ENCODE measurements at places on chromosomes 4 and X. TPM values are rescaled to one million over a fixed set of nuclear protein-coding genes. Genes with fewer than 3 reads are reported as not detected.

- no peak for DNase-seq
Measured at GRCh38 chrX:86981326-86981879, 536.2 kb upstream of the KLHL4 start.

GRCh38 chr4:173418639-173419038, 19.7 kb upstream of the SCRG1 start:
- DNase-seq: no peak

The ZNF141 gene
- polyA plus RNA-seq: 47.0 TPM

- no peak for DNase-seq
Measured at GRCh38 chr4:118718511-118719170, 33.4 kb downstream of the METTL14 start.

The NFXL1 gene
- polyA plus RNA-seq: 28.6 TPM

DNA sequence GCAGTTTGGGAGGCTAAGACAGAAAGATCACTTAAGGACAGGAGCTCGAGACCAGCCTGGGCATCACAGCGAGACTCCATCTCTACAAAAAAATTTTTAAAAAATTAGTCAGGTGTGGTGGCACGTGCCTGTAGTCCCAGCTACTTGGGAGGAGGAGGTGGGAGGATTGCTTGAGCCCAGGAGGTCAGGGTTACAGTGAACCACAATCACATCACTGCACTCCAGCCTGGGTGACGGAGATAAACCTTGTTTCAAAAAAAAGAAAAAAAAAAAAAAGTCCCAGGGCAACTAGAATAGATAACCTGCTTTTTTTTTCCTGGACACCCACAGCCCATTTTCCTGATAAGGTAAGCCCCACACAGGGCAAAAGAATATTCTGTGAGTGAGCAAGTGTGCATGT, 96.3 kb downstream of the C4orf51 start:
- no peak for DNase-seq

DNA sequence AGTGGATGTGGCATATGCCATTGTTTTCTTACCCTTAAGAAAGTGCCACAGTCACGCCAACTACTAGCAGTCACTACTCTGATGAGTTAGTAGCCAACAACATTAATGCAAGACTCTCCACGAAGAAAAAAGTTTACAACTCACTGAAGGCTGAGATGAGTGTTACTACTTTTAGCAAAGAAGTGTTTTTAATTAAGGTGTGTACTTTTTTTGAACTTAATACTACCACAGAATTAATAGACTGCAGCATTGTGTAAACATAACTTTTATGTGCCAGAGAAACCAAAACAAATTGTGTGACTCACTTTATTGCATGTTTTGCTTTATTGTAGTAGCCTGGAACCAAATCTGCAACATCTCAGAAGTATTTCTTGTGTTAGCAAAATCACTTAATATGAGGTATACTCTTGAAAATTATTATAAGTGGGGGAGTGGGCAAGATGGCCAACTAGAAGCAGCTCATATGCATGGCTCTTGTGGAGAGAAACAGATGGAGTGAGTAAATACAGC, 2.2 kb upstream of the UGT2B4 start:
- DNase-seq: no peak

DNA sequence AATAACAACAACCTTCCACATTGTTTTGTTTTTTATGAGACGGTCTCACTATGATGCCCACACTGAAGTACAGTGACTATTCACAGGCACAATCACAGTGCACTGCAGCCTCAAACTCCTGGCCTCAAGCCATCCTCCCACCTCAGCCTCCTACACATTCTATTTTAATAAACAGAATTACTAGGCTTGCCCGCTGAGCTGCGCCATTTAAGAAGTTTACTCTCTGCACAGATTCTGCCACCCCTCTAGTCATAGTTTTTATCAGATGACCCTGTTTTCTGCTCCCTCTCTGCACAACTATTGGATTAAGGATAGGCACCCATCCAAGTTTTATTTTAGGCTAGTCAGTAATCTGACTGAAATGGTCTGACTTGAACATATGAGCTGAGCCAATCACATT, 11.3 kb upstream of the COX18 start:
- DNase-seq: no peak

GRCh38 chr4:114658179-114658578, 59.6 kb downstream of the UGT8 start:
- DNase-seq: no peak

- DNase-seq: no peak
Measured at GRCh38 chr4:104942990-104943743, 203.5 kb upstream of the TET2 start.

The SMC1A gene
- polyA plus RNA-seq: 117 TPM

DNA sequence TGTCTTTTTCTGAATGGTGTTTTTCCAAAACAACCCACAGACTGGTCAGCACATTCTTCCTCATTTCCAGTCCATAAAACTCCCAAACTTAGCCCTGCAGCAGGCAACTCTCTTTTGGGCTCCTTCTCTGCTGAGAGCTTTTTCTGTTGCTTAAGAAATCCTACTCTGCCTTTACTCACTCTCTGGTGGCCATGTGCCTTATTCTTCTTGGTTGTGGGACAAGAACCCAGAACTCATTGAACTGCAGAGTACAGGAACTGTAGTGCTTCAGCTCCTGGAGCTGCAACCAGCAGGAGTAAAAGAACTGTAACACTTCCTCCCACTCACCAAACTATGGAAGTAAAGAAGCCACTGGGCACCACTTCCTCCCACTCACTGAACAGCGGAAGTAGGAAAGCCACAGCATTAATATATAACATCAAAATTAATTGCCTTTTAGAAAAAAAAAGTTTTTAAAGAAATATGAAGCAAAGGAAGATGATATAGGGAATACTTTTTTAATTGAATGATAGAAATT, 864.1 kb upstream of the PCDH10 start:
- no peak for DNase-seq

DNA sequence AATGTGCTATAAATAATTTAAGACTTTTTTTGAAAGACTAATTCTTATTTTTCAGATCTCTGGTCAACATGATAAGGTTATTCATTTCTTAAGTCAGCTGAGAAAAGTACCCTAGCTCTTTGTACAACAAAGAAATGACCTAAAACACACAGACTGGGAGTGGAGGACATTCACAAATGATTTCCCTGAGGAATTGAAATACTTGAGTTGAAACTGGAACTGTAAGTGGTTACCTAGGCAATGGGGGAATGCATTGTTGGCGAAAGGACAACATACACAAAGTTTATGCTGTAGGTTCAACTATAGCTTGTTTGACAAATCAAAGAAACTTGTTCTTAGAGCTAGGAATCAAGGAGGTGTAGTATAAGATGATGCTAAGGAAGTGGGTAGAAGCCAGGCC, 915.5 kb downstream of the FAT4 start:
- DNase-seq: no peak

DNA sequence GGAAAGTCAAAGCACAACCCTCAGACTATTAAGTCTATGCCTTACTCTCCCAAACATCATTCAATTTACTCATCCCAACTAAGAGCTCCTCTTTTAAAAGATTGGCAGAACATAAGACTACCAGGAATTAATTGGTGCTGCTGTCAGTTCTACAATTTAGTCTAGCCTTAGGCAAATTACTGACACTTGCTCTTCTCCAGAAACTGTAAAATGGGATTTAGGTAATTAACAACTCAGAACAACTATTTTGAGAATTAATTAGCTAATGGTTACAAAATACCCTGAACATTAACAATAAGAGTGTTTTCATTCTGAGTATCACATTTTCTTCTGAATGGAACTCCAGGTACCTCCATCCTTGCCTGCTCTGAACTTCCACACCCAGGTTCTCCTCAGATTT, 36.2 kb upstream of the RBM47 start:
- no peak for DNase-seq

DNA sequence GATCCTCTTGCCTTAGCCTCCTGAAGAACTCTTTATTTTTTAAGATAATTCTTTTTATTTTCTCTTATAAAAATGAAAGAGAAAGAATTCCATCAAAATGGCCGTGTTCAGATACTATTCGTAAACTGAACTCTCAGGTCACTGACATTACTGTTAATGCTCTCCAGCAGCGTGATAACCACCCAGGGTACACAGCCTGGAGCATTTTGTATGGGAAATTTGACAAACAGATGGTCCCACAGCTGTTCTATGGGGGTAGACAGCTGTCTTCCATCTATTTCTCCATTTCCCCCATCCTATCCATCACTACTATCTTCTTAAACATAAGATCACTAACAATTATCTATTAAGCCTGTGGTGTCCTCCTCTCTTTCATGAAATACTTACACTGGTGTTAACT, 47.8 kb downstream of the SYNPO2 start:
- DNase-seq: no peak

GRCh38 chrX:47217121-47217851, 1.2 kb upstream of the CDK16 start:
- DNase-seq: no peak

GRCh38 chrX:119809185-119809666, 17.8 kb upstream of the RPL39 start:
- no peak for DNase-seq

GRCh38 chrX:54223581-54223980, 40.5 kb upstream of the FAM120C start:
- no peak for DNase-seq

DNA sequence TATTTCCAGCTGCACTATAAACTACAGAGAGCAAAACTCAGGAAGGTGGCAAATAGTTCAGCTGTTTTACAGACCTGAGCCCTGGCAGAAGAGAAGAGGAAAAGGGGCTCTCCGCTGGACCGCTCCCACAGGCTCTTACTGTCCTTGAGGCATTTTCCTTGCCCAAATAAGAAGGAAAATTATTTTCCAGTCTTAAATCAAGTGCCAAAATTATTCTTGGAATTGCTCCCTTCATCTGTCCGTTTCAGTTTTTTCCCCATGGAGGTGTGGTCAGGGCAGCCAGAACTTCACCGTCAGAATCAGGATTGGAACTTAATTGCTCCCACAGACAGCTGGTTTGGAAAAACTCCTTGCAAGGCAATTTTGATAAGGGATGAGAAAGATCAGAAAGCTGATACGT, 35.2 kb upstream of the SPINK2 start:
- DNase-seq: no peak

The SLC38A5 gene
- 3.6 TPM for polyA plus RNA-seq

DNA sequence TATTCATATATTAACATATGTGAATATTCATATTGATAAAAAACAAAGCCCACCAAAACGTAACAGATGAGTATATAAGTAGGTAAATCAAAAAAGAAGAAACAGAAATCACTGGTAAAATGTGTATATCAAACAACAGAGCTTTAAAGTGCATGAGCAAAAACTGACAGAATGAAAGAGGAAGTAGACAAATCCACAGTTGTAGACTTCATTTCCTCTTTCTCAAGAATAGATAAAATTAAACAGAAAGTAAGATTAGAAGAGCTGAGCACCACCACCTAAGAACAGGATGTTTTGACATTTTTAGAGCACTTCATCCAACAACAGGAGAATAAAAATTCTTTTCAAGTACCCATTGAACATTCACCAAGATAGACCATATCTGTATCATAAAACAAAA, 64.6 kb downstream of the CNKSR2 start:
- no peak for DNase-seq

DNA sequence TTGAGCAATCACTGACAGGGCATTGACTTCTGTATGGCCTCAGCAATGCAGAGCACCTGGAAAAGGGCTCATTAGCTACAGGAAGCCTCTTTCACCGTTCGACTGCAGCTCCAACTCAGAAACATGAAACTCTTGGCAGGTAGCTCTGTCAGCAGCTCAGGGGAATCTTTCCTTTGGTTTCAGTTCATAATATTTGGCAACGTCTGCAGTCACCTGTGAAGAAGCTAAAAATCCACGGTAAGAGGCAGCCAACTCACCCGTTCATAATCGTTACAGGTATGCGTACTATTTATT, 354.9 kb downstream of the CAMK2D start:
- no peak for DNase-seq

- no peak for DNase-seq
Measured at GRCh38 chrX:148599404-148599803, 99.0 kb downstream of the AFF2 start.

The GYPB gene
- polyA plus RNA-seq: 4.5 TPM

The SPANXA1 gene
- polyA plus RNA-seq: not detected

- DNase-seq: no peak
Measured at GRCh38 chr4:94819371-94820168, 61.8 kb downstream of the BMPR1B start.

The AKAP4 gene
- polyA plus RNA-seq: 0.11 TPM

GRCh38 chrX:10189317-10190268, 32.8 kb downstream of the CLCN4 start:
- DNase-seq: peak; percentile 63

The PTPN13 gene
- 155 TPM for polyA plus RNA-seq

- DNase-seq: no peak
Measured at GRCh38 chrX:39195156-39195555, 393.9 kb downstream of the MID1IP1 start.

DNA sequence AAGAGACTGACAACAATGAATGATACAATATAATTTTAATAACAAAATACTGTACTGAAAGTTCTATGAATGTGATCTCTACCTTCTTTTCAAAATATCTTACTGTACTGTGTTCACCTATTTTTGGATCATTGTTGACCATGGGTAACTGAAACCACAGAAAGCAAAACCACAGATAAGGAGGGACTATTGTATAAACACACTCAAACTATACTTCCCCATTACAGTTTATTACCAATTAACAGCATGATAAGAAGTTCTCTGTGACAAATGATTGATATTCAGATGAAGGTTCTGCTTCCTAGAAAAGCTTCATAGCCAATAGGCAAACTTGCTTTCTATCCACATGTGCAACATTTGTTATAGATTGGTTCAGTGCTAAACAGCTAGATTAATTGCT, 50.1 kb downstream of the GABRG1 start:
- no peak for DNase-seq

The ZDHHC9 gene
- 49.0 TPM for polyA plus RNA-seq

DNA sequence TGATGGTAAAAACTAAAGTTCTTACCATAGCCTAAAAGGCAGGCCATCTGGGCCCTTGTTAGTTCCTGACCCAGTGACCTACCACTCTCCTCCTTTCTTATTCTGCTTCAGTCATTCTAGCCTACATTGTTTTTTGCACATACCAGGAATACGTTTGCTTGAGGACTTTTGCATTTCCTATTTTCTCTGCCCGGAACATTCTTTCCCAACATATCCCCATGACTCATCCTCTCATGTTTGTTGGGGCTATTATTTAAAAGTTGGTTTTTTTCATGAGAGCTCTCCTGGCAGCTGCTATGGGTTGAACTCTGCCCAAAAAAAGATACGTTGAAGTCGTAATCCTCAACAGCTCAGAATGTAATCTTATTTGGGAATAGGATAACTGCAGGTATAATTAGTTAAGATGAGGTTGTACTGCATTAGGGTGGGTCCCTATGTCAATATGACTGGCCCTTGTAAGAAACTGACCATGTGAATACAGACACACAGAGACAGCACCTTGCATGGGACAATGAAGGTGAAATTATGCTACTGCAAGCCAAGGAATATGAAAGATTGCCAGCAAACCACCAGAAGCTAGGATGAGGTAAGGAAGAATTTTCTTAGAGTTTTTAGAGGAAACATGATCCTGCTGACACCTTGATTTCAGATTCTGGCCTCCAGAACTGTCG, 138.3 kb upstream of the PDHA2 start:
- DNase-seq: no peak

The PABPC1L2A gene
- not detected for polyA plus RNA-seq

The OTOP1 gene
- polyA plus RNA-seq: not detected

DNA sequence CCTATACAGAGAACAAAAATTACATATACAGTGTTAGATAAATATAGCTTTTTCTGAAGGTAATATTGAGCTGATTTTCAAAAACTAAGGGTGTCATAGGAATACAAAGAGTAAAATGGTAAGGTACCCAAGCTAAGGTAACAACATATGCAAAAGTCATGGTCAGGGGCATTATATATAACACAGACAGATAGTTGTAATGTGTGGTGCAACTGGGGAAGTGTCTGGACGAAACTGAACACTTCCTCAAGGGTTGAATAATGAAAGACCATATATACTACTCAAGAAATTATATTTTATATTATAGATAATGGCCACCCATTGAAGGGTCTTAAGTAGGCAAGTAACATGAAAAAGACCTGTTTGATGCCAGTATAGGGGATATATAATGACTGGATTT, 262.1 kb upstream of the CXXC4 start:
- DNase-seq: no peak
